ENCODE measurements at places on chromosomes 12 and 14.

DNA sequence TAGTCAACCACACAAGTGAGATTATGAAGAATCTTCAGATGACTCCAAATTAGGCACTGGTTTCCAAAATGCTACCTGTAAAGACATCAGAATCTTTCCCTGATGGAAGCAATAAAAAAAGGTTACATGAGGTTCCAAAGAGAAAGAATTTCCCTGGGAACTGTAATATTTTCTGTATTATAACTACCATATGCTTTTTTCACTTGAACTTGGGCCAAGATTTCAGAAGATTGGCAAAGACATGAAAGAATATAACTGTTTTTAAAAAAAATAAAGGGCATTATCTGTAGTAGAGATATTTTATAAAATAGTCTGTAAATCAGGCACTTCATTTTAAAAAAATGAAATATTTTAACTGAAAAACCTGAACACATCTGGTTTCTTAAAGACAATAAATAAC, 12.9 kb downstream of the HECTD1 start:
- no peak for DNase-seq

DNA sequence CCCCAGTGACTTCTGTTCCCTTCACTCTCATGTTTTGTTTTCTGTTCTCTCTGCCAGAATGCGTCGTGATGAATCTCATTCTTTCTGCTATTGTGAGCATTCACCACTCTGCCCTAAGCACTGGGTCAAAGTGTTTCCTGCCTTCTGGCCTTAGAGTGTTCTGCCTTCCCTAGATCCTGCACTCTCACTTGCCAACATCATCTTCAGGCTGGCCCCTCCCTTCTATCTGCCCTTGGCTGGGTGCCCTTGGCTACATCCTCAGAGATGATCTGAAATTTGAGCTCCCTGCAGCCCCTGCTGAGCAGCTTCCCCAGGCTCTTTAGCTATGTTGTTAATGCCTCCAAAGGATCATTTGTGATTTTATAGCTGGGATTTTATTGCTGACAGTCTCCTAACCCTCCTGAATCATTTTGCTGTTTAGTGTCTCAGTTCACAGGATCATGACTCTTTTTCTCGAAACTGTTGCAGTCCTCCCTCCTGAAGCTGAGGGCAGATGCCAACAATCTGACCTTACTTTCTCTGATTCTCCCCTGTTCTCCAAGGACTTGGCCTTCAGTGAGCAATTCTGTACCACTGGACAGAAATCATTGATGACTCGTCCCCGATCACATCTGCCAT, 4.5 kb downstream of the DHRS2 start:
- peak; percentile 85 for DNase-seq

GRCh38 chr12:30219047-30219446, 435.3 kb upstream of the TMTC1 start:
- DNase-seq: no peak

- DNase-seq: no peak
Observed at GRCh38 chr14:48430805-48431204, 755.4 kb upstream of the MDGA2 start.

DNA sequence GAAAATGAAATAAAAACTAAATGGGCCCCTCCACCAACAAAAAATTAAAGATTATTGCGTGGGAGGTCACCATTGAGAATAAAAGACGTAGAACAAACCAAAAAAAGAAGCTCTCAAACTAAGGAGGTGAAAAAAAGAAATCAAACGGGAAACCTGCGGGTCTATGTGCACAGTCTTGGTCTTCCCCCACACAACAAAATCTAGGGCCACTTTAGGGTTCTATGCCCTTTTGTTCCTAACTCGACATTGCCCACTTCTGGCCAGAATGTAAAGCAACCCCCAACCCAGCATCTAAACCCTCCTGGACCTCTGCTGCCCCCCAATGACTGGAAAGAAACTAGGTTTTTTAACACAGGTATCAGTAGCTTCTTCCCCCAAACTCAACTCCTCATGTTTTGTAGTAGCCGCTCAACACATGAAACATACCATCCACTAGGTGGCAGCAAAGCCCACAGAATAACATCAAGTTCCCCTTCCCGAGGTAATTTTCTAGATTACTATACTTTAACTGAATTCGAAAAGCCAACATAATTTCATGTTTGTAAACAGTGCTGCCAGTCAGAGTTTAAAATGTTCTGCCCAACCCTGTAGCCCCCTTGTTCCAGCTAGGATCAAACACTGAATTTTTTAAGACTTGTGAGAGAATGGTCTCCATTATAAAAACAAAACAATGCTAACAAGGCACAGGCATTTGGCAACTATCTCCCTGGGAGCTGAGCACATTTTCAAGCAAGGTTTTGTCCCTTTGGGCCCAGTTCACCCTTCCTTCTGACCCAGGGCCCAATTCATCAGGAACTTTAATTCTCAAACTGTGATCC, 18.7 kb downstream of the DAD1 start:
- peak; percentile 82 for DNase-seq

- no peak for DNase-seq
Observed at GRCh38 chr12:130126023-130126432, 36.2 kb upstream of the FZD10 start.

- no peak for DNase-seq
Observed at GRCh38 chr14:31993521-31993951, 83.6 kb upstream of the ARHGAP5 start.

DNA sequence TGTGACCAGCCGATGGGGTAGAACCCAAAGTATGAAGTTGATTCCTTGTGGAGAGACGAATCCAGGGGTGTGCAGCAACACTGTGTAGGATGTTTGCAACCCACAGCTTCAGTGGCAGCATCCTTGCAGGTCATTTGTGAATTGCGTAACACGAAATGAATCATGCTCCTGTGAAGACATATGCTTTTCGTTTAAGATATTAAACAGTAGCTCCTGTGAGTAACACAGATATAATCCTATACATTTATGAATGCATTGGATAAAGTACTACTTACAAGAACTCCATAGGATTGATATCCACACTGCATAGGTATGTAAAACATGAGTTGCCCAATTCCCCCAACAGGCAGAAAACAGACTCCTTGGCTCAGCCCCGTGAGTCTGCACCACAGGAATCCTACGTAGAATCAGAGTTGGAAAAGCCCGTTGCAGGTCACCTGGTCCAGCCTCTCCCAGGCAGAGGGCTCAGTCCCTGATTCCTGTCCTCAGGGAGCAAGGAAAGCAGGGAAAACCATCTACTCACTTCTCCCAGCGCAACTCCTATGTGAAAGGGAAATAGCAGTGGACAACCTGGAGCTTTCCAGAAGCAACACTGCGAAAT, 75.8 kb downstream of the GPATCH2L start:
- no peak for DNase-seq

DNA sequence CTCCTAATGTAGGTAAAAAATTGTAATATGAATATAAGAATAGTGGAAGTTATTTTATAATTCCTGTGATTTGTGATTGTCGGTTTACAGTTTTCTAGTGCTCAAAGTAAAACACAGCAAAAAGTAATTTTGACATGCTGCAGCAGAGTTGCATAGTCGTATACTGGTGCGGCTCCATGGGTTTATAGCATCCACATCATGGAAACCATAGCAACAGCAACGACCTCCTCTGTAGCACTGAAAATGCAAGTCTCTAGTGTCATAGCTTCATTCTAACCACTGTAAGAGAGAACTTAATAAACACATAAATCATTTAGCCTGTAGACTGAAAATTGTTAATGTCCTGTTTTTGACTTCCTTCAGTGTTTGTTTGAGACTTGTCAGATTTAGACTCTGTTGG, 574.3 kb downstream of the KCNH5 start:
- no peak for DNase-seq

DNA sequence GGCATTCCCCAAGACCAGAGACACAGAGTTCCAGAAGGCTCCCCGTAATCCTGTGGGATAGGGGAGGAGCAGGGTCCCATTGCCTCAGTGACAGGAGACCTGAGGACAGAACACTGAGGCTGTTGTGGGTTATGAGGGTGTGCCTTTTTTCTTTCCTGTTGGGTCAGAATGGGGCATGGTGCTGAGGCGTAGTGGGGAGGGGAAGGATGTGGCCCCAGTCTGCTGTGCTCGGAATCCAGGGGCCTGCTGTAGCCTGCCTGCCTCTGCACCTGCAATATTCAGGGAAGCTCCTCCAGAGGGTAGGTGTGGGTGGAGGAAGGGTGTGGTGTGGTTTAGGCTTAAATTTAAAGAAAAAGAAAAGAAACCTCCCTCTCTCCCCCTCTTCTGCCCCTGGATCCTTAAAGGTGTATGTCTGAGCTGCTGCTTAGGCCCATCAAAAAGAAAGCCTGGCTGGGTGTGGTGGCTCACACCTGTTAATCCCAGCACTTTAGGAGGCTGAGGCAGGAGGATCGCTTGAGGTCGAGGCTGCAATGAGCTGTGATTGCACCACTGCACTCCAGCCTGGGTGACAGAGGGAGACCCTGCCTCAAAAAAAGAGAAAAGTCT, 18.7 kb downstream of the PLEKHG3 start:
- DNase-seq: no peak

- DNase-seq: no peak
Observed at GRCh38 chr14:25756876-25757275, 706.9 kb upstream of the STXBP6 start.

GRCh38 chr14:33851931-33852330, 98.9 kb downstream of the EGLN3 start:
- DNase-seq: no peak

DNA sequence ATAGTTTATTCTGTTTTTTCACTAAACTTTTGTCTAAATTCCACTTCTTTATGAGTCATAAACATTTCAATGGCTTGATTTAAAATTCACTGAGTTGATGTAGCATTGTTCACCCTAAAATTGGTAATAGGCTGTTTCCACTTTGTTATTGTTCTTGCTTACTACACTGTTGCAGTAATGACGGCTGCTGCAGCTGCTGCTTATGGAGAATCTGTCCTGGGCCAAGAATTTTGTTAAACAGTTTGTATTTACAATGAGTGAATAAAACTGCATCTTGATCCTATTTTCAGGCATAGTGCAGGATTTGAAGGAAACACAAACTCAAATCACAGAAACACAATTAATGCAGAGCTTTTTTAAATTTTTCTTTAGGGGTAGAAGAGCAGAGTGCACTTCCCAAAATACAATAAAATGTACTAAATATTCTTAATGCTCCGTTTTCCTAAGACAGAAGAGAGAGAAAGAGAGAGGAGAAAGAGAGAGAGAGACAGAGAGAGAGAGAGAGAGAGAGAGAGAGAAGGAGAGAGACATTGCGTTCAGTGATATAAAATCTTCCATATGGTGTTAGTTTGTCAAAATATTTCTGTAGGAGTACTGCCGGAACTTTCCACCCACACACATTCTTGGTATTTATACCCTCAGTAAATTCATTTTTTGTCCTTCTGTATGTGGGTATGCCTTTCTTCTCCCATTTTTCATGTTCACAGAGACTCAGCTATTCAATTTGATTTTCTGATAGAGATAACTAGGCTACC, 266.4 kb downstream of the LRFN5 start:
- DNase-seq: no peak

- DNase-seq: no peak
Observed at GRCh38 chr12:19186722-19187661, 57.5 kb downstream of the PLEKHA5 start.

DNA sequence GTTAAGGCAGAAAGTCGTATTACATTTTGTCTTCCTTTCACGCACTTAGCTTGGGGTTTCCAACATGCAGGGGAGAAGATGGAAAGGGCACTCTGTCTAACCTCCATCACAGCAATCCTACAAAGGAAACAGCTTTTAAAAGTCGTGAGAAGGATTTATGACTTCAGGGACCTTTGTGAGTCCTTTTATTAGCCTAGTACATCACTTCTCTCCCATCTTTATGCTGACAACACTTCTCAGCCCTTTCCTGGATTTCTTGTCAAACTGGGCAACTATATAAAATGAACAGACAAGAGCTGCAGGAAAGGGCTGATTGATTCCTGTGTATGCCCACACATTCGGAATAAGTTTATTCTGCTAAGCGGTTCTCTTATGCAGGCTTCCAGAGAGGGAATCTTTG, 159.0 kb downstream of the DERA start:
- DNase-seq: no peak

DNA sequence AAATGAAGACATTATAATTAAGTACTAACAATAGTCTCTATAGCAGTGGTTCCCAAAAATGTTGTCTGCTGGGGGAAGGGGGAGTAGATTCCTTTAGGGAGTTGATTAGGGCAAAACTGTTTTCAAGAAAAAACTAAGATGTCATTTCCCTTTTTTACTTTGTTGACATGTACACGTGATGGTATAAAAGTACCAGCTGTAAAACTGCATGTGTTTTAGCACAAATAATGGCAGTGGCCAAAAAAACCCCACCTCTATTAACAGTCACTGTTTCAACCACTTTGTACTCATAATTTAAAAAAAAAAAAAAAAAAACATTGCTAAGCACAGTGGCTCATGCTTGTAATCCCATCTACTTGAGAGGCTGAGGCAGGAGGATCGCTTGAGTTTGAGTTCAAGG, 61.7 kb downstream of the PPP1R12A start:
- DNase-seq: no peak

GRCh38 chr12:104577581-104577981, 120.8 kb downstream of the CHST11 start:
- no peak for DNase-seq

GRCh38 chr12:69994724-69995173, 169.7 kb downstream of the MYRFL start:
- peak; percentile 91 for DNase-seq

GRCh38 chr14:104107101-104107581, 21.6 kb downstream of the ASPG start:
- DNase-seq: no peak

GRCh38 chr12:66409195-66409871, 107.0 kb downstream of the HELB start:
- DNase-seq: peak; percentile 26

DNA sequence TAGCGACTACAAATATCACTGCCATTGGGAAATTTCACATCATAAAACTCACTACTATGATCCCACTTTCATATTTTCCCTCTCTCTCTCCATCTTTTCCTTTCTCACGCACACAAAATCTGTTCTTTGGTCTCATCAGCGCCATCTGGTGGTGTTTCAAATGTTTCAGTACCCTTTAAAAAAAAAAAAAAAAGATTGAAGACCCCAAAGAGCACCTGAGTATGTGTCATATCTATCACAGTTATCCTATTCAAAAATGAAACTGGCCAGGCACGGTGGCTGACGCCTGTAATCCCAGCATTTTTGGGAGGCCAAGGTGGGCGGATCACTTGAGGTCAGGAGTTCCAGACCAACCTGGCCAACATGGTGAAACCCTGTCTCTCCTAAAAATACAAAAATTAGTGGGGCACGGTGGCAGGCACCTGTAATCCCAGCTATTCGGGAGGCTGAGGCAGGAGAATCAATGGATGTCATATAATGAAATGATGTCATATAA, 72.4 kb downstream of the TTC9 start:
- peak; percentile 66 for DNase-seq

DNA sequence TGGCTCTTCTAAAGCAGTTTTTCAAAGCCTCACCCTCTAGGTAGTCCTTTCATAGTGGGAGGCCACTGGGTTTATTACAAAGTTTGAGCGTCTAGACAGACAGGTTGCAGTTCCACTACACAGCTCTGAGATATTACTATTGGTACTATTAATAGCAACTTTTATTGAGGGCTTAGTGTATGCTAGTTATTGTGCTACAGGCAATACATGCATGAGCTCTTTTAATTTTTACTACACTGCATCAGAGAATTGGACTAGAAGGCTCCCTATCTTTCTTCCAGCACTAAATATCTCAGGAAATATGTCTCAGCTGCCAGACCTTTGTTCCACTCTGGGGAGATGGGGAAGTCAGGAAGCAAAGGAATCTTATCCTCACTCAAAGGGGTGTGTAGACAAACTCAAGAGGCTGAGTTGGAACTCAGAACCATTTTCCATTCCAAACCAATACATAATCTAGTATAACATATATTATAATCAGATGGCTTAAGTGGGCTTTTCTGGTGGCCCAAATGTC, 161.8 kb upstream of the SLC38A2 start:
- DNase-seq: no peak

- DNase-seq: no peak
Observed at GRCh38 chr12:50518090-50518489, 13.3 kb downstream of the DIP2B start.

GRCh38 chr12:111687255-111687654, 1.4 kb downstream of the ACAD10 start:
- no peak for DNase-seq
